ENCODE measurements at places on chromosomes 5 and 9.

DNA sequence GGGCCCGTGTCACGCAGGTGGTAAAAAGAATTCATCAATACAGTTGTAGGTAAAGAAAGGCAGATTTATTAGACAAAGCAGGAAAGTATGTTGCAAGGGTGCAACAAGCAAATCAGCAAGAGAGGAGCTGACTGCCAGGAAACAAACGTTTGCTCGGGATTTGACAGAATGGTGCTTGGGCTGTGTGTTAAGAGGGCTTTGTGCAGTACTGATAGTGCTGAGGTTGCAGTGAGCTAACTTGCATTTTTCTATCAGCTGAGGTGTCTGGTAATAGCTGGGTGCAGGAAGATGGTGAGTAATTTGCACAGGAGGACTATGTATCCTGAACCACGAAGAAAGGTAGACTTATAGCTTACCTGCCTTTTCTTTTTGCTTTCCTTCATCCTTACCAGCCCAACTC lies 3.9 kb upstream of the RARS1 start:
- no peak for DNase-seq

DNA sequence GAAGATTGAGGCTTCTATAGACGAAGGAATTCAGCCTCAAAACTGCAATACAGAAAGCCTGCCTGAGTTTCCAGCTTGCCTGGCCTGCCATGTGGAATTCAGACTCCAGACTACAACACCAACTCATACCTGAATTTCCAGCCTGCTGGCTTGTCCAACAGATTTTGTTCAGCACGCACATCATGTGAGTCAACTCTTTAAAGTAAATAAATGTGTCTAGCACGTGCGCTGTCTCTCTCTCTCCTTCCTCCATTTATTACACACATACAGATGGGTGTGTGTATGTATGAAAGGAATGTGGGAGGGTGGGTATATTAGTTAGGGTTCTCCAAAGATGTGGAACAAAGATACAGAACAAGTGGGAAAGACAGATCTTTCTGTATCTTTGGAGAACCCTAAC lies 82.4 kb upstream of the TAS2R1 start:
- no peak for DNase-seq

GRCh38 chr9:104860263-104860662 lies 67.7 kb downstream of the ABCA1 start:
- DNase-seq = peak; percentile 66

DNA sequence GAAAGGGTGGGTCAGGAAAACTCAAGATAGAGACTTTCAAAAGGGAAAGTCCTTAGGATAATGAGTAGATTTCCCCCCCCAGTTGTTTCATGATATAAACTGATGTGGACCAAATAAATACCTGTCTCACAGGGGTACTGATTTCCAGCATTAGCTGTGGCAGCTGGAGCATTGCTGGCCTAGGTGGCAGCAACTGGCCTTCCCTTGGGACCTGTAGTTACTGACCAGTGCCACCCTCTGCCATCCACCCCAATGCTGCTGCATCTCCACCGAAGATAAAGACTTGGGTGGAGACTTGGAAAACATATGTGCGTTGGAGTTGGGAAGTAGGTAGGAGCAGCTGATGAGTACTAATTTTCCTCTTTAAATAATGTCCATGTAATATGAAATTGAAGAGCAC lies 71.8 kb downstream of the SYK start:
- DNase-seq = no peak

DNA sequence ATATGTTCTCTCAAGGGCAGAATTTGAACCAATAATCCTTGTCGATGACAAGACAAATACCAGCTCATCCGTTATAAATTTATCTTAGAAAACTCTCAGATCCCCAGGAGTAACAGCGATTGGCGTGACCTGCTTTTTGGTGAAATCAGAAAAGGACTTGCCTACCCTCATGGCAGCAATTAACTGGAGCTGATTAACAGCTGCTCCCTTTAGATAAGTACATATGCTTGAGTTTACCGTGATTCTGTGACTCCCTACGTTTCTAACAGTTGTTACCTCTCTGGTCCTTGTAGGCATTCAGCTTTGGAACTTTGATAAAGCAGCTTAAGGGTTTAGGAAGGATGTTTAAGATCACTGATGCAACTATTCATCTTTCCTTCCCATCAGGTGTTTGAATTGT lies 2.6 kb downstream of the INVS start:
- no peak for DNase-seq

DNA sequence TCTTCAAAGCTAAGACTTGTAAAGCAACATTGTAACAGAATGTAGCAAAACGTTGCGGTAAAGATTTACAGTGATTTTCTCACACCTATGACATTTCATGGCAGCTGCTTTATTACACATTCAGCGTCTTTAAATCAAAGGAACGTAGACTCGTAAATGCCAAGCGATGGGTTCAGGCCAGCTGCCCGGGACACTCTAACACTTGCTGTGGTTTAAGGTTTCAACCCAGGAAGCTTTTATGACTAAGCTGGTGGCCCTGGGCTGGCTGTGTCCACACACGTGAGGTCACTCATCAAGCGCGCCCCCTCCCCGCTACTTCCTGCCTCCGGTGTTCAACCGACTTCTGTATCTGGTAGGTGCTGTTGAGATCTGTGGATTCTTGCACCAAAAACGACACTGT lies 2.5 kb downstream of the SLC6A18 start:
- DNase-seq = no peak

DNA sequence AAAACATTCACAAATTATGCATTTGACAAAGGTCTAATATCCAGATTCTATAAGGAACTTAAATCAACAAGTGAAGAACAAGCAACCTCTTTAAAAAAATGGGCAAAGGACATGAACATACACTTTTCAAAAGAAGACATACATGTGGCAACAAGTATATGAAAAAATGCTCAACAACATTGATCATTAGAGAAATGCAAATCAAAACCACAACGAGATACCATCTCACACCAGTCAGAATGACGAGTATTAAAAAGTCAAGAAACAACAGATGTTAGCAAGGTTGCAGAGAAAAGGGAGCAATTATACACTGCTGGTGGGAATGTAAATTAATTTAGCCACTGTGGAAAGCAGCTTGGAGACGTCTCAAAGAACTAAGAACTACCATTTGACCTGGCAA lies 38.9 kb upstream of the TNFSF15 start:
- no peak for DNase-seq

- DNase-seq = no peak
Measured at GRCh38 chr5:131545845-131546244, 89.2 kb downstream of the RAPGEF6 start.

- peak; percentile 60 for DNase-seq
Measured at GRCh38 chr5:72394688-72395087, 74.5 kb downstream of the PTCD2 start.

DNA sequence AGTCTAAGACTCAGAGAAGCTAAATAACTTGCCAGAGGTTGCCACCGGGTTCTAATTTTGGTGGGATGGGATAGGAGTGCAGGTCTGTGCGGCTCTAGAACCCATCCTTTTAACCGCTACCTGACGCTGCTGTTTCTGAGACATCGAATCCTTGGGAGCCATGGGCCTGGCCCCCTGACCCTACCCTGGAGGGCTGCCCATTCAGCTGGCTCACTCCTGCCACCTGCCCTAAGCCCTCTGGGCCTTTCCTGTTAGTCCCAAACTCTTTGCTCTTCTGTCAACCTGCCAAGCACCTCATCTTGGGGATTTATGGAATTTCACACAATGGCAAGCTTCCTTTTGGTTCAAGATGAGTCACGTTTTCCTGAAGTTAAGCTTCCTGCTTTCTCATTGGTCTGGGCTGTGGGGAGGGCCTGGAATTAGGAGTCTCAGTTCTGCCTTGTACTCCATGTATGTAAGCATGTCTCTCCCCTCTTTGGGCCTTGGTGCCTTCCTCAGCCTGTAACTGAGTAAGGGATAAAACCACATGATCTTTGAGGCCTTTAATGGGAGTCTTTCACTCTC lies 26.6 kb downstream of the ENHO start:
- DNase-seq = no peak

- DNase-seq = no peak
Measured at GRCh38 chr9:128923493-128923883, 2.7 kb downstream of the PHYHD1 start.

DNA sequence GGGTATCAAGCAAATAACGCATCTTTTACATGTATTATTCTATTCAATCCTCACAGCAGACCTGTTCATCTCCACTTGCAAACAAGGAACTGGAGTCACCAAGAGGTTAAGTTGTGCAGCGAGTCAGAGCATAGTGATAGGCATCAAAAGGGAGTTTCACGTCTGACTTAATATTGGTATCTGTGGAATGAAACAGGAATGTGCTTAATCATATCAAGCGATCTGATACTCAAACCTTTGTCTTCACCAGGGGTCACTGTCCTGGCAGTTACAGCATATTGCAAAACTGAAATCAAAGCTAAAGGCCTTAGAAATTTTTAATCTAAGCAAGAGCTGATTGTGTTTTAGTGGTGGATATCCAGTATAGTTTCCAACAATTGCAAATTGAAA lies 271.6 kb downstream of the PLK2 start:
- no peak for DNase-seq

GRCh38 chr5:82591021-82591515 lies 312.9 kb upstream of the RPS23 start:
- no peak for DNase-seq

- no peak for DNase-seq
Measured at GRCh38 chr5:38211354-38211710, 47.0 kb upstream of the EGFLAM start.

GRCh38 chr9:87122947-87123685 lies 175.8 kb upstream of the GAS1 start:
- peak; percentile 23 for DNase-seq

DNA sequence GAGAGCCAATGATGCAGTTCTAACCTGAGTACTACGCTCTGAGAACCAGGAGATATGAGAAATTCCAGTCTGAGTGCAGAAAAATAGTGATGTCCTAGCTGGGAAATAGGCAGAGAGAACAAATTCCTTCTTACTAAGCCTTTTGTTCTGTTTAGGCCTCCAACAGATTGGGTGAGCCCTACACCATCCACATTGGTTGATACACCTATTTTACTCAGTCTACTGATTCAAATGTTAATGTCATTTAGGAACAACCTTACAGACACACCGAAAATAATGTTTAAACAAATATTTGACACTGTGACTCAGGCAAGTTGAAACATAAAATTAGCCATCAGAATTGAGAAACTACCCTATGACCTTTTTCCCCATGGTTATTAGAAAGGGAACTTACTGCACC lies 333.9 kb upstream of the IZUMO3 start:
- no peak for DNase-seq

DNA sequence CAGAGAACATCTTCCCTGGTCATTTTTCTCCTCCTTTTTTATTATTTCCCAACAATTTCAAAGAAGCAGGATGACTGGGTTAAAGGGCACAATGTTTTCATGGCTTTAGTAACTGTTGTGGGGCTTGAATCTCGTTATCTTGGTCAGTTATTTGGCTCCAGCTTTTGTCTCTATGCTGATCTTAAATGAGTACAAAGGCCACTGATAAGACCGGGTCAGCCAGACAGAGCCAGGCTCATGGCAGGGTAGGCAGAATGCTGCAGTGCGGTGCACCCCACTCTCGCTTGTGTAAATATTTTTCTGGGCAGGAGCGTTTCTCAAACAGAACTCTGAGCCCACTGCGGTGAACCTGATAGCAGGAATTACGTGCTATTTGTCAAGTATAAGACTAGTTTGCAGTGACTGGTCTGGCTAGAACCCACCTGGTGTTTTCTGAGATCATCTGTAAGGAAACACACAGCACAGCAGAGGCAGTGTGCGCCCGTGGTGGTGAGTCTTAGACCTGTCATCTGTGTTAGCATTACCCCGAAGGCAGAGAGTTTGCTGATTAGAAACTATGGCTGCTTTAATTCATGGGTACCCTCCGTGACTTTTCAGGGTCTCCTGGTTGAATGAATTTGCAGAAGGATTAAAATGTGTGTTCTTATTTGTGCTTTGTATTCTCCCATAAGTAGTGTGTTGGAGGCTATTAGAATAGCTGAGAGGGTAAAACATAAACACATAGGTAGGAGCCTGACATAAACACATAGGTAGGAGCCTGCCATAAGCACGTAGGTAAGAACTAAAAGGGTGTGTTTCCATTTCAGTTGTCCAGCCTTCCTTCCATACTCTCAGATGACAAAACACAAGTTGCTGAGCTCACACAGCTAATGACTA lies 158.6 kb upstream of the DMRT1 start:
- DNase-seq = no peak

DNA sequence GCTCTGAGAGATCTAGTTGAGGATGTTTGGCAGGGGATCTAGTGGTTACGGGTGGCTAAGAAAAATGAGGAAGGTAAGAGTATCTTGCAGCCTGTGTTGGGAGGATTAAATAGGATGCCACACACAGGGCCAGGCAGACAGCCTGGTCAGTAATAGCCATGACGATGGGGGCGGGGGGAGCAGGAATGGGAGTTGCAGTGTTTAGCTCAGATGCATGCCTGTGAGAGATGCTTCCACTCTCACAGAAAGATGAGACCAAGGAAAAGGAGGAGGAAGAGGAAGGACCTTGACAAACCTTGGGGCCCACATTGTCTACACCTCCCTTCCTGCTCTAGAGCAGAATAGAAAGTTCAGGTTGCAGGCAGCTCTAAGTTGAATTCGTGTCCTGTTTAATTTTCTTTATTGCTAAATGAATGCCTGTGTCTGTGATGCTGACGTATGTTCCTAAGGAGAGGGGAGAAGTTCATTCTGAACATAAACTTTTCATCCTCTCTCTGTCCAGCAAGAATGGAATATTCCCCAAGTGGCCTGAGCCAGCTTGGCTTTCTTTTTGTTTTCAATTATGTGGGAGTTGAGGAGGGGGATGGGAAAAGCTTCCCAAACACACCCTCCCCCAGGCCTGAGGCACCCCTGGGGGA lies 28.7 kb downstream of the TGFBI start:
- DNase-seq = no peak

DNA sequence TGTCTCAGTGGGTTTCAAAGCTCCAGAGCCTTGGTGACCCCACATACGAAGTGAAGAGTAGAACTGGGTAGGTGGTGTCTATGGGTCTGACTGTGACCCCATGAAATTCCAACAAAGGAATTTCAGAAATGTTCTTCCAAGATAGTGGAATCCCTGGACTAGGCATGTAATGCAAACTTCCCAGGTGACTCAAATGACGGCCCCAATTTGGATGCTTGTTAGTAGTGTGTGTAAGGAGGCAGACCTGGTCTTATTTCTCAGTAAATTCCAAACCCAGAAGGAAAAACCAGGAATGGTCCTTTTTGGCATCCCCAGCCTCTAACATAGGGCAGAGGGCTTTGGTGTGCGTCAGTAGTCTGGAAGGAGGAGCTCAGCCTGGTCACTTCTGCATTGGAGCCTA lies 43.6 kb upstream of the ABCA1 start:
- DNase-seq = no peak

GRCh38 chr5:31385774-31386537 lies 145.9 kb downstream of the DROSHA start:
- no peak for DNase-seq

- DNase-seq = no peak
Measured at GRCh38 chr5:22699319-22699718, 153.8 kb downstream of the CDH12 start.

GRCh38 chr5:96963267-96963666 lies 27.4 kb downstream of the LNPEP start:
- peak; percentile 80 for DNase-seq

- DNase-seq = peak; percentile 45
Measured at GRCh38 chr5:76715736-76716455, at the start of gene F2R. Gene F2R (plus strand): TSS chr5:76716126. CDS start chr5:76716308, 182 bp downstream.

Data from suppressor macrophage treated with lipopolysaccharide for 4 hours (primary cell).